Stimulated activated CD8-positive, alpha-beta memory T cell treated with anti-CD3 and anti-CD28 coated beads, Interleukin-4, amount 100 ng/mL, for 24 hours (primary cell): ENCODE measurements at places on chromosomes 16 and 17.

GRCh38 chr17:38532451-38532850, 73.3 kb downstream of the SRCIN1 start:
- DNase-seq: no peak

DNA sequence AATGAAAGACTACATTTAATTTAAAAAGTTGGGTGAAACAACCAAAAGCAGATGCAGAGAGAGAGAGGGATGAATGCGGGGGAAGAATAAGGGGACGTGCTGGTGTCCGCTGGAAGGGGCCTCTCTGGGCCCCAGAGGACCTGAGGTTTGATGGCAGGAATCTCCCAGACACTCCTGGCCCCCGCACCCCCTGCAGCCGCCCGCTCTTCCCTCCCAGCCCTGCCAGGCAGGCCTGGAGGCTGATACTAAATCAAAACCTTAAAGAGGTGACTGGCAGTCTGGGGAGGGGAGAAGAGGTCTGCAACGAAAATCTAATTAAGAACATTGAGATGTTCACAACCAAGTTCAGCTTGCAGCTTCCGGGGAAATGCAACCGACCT, 2.4 kb downstream of the FOXL1 start:
- no peak for DNase-seq

- DNase-seq: no peak
Measured at GRCh38 chr16:50910736-50911100, 168.8 kb downstream of the CYLD start.

GRCh38 chr17:3994221-3994576, 30.0 kb upstream of the ATP2A3 start:
- no peak for DNase-seq

- no peak for DNase-seq
Measured at GRCh38 chr16:85834741-85835140, 35.2 kb downstream of the COX4I1 start.
